Transverse colon (tissue), 4 donors: ENCODE measurements at places on chromosomes 11 and 22. TPM values are rescaled to one million over a fixed set of nuclear protein-coding genes. Genes with fewer than 3 reads are reported as not detected.

The TBX1 gene
- 1.3 TPM for total RNA-seq

The SHANK3 gene
- 2.7 TPM for total RNA-seq

The TH gene
- not detected for total RNA-seq

The HTR3A gene
- not detected for total RNA-seq

The OR6A2 gene
- 1.3 TPM for total RNA-seq

The KLHL35 gene
- total RNA-seq = not detected

The MOGAT2 gene
- 154 TPM for total RNA-seq

The KCNQ1OT1 gene
- total RNA-seq = 1.5 TPM

The TCN2 gene
- total RNA-seq = 63.8 TPM

The RCN1 gene
- total RNA-seq = 31.6 TPM

The SLC25A18 gene
- 1.1 TPM for total RNA-seq

The TBX10 gene
- total RNA-seq = 16.5 TPM
